ENCODE measurements at places on chromosomes 5 and 9. TPM values are rescaled to one million over a fixed set of nuclear protein-coding genes. Genes with fewer than 3 reads are reported as not detected.

The RNF44 gene
- 38.6 TPM for total RNA-seq

DNA sequence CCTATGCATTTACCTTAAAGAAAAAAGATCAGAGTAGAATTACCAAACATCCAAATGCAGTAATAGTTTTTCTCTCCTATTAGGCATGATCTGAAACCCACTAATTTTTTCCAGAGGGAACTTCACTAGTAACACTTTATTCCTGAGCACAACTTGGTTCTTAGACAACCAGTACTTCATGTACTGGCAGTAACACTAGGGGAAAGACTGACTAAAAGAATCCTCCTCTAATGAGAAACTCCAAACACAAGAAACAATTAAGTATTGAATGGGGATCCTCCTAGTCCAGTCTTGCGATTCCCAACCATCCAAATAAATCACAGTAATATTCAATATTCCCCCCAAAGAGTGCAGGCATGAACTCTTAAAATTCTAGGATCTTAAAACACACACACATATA lies 48.9 kb downstream of the ZNF608 start:
- H3K4me1 ChIP-seq: peaks cover 41% of the 10 kb centered on the region
- no peak overlapping the region for H3K27ac ChIP-seq

DNA sequence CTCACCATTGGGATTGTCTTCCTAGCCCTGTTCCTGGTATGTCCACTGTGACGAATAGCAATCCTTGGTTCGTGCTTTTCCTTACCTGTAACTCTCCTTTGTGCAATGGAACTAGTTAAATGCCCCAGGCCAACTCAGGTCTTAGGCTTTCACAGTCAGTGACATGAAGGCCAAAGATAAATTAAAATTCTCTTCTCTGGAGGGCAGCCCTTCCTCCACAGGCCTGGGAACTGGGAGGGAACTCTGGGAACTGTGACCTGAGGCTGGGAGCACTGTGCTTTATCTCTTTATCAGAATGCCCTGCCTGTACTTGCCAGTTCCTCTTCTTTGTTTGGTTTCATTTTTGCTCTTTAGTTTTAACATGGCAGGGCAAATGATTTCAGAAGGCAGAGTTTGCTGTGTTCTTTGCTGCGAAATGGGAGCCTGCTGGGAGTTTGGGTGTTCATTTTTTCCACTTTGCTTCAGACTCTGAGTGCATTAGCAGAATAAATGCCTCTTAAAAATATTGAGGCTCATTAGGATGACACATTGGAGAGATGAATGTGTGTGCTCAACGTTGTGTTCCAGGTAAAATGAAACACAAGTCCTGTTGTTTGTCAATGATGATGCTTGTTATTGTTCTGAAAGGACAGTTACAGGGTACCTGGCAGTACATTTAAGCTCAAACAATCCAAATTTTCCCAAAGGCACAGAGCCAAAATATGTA lies 118.1 kb downstream of the NUDT12 start:
- no peak for DNase-seq
- no peak overlapping the region for H3K4me3 ChIP-seq
- H3K36me3 ChIP-seq: no peaks in the 10 kb centered on the region
- no peaks in the 10 kb centered on the region for H3K4me1 ChIP-seq
- H3K27me3 ChIP-seq: no peaks in the 10 kb centered on the region

DNA sequence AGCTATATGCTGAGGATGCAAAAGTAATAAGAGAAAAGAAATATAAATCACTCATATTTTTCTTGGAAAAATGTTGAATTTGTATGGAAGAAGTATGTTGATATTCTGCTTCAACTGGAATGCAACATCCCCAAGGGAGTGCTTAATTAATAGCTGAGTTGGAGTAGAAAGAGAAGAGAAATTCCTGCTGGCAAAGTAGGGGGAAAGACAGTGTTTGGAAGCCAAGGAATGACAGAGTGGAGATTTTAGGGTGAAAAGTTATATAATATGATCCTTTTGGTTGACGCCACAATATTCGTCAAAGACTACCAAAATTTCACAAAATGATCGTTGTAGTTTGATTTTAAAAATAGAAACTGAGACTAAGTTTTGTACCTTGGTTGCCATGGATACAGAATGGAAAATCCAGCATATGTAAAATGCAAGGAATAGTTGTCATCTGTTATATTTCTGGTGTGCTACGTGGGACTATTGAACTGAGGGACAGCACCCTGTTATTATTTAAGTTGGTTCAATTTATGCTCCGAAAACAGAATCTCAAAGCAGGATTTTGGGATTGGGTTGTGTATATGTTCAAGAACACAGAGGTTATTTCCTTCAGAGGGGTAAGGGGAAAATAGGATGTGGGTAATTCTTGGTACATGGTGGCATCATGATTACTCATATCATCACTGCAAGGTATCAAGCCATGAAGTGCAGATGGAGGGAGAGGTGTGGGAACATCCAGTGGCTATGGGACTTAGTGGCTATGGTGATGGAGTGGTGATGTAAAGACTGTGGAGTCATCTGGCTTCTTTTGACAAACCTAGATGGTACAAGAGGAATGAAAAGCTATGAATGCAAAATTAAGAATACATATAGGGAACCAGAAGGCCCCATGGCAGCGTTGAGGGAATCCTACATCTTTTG lies 61.0 kb downstream of the SUB1 start:
- no peak overlapping the region for H3K4me3 ChIP-seq
- H3K27me3 ChIP-seq: no peaks in the 10 kb centered on the region
- no peak overlapping the region for H3K27ac ChIP-seq
- no peak for DNase-seq

GRCh38 chr5:61159070-61159469 lies 3.2 kb downstream of the SMIM15 start:
- H3K4me1 ChIP-seq: peaks cover 28% of the 10 kb centered on the region
- DNase-seq: no peak
- no peak overlapping the region for H3K4me3 ChIP-seq
- no peak overlapping the region for H3K27ac ChIP-seq
- H3K27me3 ChIP-seq: no peaks in the 10 kb centered on the region
- no peaks in the 10 kb centered on the region for H3K36me3 ChIP-seq
